NCI-H226 (cell line): ENCODE measurements at places on chromosomes 2 and 18.

GRCh38 chr18:52499644-52500043, 159.6 kb downstream of the DCC start:
- DNase-seq, result no peak

GRCh38 chr2:119245076-119245840, 21.6 kb downstream of the STEAP3 start:
- no peak for DNase-seq

DNA sequence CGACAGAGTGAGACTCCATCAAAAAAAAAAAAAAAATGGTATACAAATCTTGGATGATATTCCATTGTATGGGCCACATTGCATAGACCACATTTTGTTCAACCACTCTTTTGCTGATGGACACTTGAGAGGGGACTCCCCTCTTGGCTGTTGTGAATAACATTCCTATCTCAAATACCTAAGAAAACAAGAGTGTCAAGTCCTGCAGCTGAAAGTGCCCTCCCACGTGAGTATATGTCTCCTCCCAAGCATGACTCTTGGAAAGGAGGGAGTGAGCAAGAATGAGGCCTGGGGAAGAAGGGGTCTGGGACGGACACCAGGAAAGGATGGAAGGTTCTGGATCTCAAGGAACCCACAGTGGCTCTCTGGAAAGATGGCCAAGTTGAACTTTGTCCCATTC, 36.0 kb upstream of the NPAS2 start:
- DNase-seq, result peak; percentile 48

- no peak for DNase-seq
Measured at GRCh38 chr2:137383391-137383790, 580.9 kb upstream of the HNMT start.

GRCh38 chr2:239179851-239180371, 220.9 kb downstream of the HDAC4 start:
- no peak for DNase-seq

- DNase-seq, result no peak
Measured at GRCh38 chr2:226423498-226423960, 376.1 kb downstream of the IRS1 start.
